Fibroblast of skin of back (primary cell): ENCODE measurements at places on chromosomes 7 and 10.

DNA sequence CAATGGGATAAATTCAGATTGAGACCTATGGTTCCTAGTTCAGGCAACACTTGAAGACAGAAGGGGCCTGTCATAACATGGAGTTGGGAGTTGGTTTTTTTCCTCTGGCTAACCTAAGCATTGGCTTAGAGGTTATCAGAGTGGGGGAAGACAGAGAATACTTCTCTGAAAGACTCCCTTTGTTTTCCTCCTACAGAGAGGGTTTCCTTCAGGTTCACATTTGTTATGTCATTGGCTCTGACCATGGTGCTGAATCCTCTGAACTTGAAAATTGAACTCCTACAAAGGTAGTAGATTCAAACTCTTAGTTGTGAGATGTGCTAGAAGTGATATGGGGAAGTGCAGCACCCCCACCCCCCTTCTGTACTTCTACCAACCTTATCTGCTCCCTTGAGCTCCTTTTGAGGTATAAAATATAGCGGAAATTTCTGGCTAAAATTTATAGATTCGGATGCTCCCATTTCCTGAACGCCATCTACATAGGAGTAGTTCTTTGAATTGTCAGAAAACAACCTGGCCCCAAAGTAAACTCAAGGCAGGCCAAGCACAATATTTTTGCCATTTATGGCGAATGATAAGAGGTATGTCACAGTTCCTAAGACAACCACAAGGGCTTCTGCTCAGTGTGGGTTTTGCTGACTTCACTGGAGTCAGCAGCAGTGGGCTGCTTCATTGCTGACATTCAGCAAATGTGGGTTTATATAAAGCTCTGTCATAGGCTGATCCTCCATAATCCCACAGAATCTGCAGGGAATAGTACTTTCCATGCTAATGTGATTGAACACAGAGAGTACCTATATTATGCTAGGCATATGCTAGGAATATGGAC lies 131.6 kb upstream of the KLF14 start:
- DNase-seq = peak; percentile 44

- no peak for DNase-seq
Measured at GRCh38 chr7:22116451-22117030, 170.8 kb upstream of the CDCA7L start.

DNA sequence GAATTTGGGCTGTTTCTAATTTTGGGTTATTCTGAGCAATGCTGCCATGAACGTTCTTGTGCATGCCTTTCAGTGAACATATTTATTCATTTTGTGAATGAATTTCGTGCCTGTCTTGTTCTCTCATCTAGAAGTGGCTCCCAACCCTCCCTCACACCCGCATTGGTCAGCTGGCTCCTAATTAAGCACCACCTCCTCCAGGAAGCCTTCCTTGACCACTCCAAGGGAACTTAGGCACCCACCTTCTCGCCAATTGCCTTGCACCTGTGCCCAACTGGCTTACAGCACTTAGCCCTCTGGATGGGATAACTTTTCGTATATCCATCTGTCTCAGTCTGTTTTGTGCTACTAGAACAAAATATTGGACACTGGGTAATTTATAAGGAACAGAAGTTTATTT lies 107.1 kb downstream of the MYL10 start:
- no peak for DNase-seq

- DNase-seq = no peak
Measured at GRCh38 chr10:89609833-89610346, 35.2 kb downstream of the PANK1 start.

- no peak for DNase-seq
Measured at GRCh38 chr10:997266-998022, 9.2 kb downstream of the GTPBP4 start.

GRCh38 chr7:505171-505570 lies 14.5 kb downstream of the PDGFA start:
- DNase-seq = no peak

DNA sequence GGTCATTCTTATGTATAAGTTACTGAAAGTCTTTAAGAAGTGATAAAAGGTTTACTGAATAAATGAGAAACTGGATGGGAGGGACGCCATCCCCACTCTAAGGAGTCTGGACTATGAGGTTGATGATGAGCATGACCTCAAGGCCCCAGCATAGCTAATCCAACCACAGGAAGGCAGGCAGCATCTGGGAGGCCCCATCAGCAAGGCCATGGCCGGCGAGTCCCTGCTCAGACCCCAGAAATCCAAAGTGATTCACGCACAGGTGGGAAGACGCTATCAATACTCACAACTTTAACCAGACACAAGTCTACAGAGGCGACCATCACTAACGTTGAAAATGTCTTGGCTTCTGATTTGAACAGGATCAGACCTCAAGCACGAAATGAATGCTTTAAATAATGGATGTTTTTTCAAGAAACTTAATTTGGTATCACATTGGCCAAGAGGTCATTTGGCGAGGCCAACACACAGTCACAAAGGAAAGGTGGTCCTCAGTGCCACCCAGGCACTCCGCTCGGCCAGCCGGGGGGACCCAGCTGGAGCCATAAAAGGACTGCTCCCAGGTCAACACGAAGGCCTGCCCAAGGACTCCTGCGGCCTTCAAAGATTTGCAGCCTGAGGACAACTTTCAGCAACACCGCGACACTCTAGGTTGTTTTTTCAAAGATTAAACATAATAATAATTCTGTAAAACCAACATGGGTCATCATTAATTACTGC lies 228.5 kb downstream of the PTPRN2 start:
- no peak for DNase-seq

DNA sequence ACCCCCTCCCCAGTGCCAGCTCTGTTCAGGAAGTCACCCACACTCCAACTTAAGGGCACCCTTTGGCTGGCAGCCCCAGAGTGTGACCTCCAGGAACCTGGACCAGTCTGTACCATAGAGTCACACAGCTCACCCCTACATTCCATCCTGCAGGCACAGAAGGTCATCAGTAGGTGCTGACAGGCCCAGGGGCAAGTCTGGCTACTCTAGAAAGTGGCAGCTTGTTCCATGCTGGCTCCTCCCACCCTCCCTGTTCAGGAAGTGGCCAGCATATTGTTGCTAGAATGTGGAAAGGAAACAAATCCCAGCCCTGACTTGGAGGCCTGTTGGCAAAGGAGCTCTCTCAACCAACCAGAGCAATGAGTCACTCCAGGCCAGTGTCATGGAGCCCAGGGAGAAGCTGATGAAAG lies 3.2 kb upstream of the NCOA4 start:
- DNase-seq = peak; percentile 90

DNA sequence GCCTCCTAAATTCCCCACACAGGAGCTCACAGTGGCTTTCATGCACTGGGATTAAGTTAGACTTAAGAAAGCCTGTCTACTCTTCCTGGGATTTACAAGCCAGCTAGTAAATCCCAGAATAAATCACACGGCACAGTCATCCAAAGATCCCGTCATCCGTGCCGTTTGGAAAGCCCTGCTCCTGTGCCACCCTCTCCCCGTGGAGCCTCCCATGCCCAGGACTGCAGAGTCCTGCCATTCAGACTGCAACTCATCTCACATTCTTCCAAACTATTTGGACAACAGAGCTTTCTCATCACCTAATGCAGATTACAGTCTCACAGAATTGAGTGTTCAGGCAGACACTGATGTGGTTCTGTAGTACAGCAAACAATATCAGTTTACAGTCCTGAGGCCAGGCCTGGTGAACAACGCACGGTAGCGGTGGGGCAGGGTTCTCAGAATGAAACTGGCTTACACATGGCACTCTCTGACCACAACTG lies 166.5 kb downstream of the EGFR start:
- DNase-seq = no peak

- no peak for DNase-seq
Measured at GRCh38 chr10:129796710-129797420, 167.2 kb downstream of the EBF3 start.
